ENCODE measurements at places on chromosomes 12 and 14.
A peak's percentile ranks its signal among the peaks of the same experiment; 100 is the strongest.

DNA sequence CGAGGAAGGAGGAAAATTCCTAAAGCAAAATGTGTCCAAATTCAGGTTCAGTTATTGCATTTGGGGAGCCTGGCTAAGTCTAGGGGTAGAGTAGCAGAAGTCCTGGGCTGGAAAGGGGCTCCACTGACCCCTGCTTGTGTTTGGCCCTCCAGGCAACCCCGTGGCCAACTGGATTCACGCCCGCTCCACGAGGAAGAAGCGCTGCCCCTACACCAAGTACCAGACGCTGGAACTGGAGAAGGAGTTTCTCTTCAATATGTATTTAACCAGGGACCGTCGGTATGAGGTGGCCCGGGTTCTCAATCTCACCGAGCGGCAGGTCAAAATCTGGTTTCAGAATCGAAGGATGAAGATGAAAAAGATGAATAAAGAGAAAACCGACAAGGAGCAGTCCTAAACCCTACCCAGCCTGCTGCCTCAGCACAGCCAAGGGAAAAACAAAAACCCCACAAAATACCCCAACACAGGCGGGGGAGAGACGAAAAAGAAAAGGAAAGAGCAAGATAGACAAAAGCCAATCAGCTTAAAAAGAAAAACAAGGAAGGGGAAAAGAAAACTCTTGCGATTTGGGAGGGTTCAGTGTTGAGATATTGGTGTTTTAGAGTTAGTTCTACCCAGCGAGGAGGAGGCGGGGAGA is 2.4 kb downstream of the HOXC9 start:
- no peak for DNase-seq

DNA sequence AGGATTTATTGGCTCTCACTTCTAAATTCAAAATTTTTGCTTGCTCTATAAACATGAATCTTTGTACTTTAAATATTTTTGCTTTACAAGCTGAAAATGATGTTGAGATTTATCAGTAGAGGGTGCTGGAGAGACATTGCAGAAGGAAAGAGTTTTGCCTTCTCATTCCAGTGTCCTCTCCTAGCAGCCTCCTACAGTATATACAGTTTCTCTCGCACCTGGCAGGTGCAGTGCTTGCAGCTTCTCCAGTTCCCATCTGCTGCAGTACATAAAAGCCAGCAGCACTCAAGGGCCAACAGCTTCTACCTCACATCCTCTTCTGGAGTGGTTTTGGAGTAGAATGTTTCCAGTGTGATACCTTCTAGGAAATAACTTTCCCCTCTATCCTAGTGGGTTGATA is 601.8 kb upstream of the ATXN7L3B start:
- no peak for DNase-seq

DNA sequence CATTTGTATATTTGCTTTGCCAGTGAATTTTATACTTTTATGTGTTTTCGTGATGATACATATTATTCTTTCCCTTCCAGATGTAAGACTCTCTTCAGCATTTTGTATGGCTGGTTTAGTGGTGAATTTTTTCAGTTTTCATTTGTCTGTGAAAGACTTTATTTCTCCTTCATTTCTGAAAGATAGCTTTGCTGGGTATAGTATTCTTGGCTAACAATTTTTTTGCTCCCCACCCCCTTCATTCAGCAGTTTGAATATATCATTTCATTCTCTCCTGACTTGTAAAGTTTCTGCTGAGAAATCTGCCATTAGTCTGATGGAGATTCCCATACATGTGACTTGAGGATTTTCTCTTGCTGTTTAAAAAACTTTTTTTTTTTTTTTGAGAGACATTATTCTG is 72.8 kb downstream of the ERC1 start:
- DNase-seq = no peak

DNA sequence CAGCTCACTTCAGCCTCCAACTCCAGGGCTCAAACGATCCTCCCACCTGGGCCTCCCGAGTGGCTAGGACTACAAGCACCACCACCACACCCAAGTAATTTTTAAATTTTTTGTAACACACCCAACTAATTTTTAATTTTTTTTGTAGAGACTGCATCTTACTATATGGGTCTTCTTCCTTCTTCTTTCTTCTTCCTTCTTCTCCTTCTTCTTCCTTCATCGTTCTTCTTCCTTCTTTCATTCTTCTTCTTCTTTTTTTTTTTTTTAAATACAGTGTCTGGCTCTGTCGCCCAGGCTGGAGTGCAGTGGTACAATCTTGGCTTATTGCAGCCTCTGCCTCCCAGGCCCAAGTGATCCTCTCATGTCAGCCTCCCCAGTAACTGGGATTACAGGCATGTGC is 965 bp upstream of the CREBL2 start:
- no peak for DNase-seq

- no peak for DNase-seq
Observed at GRCh38 chr12:19129122-19129485, 429 bp upstream of the PLEKHA5 start.

DNA sequence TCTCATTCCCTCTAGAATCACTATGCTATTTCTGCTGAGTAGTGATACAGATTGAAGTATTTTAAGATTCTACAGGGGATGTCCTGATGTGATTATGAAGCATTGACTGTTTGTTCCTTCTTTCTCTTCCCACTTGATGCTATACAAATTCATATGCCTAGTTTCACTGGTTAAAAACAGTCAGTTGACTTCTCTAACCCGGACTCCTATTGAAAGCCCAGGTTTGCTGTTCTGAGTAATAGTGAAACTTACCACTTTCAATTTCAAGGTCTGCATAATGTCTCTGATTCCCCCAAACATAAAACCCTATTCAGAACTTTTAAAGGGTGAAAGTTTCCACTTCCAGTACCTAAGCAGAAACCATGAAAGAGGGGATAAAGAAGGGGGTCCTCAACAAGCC is 117.7 kb upstream of the RPL10L start:
- no peak for DNase-seq

DNA sequence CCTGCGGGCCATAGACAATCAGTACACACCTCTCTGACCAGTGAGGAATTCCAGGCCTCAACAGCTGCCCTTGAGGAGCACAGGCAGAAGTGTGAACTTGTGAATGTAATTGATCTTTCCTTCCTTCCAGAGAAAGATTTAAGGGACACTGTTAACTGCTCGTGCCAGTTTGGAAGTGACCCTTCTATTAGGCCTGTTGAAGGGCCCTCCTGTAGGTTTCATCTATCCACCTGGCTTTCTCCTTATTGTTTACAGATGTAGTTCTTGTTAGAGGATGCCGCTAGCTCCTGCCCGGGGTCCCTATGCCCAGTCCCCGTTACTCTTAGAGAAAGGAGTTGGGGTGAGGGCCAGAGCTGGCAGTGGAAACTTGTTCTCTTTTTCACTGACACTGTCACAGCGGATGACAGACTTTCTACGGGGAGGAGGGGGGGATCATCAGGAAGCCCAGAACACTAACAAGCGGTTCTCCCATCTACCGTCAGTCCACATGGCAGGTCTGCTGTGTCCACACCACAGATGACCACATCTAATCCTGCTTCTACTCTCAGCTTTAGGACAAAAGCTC is 42.6 kb downstream of the SH2B3 start:
- peak; percentile 5 for DNase-seq

- DNase-seq = no peak
Observed at GRCh38 chr12:12582895-12583303, 20.2 kb upstream of the DUSP16 start.

DNA sequence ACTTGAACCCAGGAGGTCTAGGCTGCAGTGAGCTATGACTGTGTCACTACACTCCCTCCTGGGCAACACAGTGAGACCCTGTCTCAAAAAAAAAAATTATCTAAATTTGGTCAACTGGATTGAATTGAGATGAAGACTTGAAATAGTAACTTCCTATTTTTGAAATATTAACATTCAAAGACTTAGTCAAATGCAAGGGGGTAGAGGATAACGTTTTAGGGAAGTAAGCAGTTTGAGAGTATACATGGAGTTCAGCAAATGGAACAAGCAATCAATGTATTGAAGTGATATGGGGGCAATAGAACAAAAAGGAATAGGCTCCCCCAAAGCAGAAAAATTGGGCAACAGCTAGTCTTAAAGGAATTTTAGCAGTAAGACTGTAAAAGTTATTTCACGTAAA is 4.6 kb upstream of the MFAP5 start:
- no peak for DNase-seq

GRCh38 chr14:99271951-99272631 is at the start of gene BCL11B:
TSS of gene BCL11B (minus strand) at chr14:99272197. CDS start at chr14:99271218, 979 bp downstream.
- peak; percentile 81 for DNase-seq

DNA sequence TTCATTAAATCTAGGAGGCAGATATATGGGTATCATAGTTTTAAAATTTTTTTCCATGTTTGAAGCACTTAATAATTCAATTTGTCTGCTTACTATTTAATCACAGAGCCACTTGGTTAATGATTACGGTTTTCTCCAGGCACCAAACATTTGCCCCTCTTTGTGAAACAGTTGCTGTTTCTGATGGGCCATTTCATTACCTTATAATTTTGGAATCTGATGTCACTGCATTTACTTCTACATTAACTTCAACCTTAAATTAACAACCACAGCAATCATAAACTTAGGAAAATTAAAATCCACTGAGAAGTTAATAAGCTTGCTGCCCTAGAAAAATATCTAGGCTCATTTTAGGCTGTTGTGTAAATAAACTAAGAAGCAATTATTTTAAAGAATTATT is 17.0 kb downstream of the TMCC3 start:
- no peak for DNase-seq

GRCh38 chr14:73461478-73462047 is 3.2 kb upstream of the NUMB start:
- no peak for DNase-seq

DNA sequence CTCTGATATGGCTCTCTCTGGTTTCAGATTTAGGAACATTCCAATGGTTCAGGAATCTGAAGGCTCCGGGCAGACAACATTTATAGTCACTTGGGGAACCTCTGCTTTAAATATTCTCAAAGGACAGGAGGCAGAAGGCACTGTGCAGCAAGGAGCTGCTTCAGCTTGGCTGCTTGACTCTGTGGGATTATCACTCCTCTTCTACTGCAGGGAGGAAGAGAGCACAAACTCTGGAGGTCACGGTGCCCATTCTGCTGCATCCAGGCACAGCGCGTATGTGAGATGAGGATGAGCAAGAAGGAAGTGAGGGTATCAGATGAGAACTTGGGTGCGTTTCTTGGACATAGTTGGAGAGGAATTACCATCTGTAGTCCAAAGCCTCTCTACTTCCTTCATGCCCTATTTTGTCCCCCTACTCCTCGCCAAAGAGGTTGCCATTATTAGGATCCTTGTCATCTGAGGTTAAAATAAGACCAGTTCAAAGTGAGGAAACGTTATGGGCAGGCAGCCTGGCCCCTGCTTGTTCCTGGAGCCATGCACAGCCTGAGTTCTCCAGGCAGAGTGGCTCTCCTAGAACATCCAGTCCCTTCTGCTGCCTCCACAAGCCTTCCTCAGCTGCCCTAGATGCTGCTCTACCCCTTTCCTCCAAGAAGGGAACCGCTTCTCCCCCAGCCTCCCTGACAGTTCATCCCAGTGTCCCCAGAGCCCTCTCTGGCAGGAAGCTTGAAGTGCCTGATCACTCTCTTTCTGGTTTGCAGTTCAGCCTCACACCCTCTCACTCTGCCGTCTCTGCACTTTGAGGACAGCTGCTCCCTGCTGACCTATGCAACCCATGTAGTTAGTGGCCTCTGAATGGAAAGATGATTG is 12.5 kb downstream of the FGF6 start:
- no peak for DNase-seq
